ENCODE measurements at places on chromosomes 5 and 9.

GRCh38 chr5:54867310-54867944 lies 118.0 kb downstream of the ESM1 start:
- DNase-seq = no peak

DNA sequence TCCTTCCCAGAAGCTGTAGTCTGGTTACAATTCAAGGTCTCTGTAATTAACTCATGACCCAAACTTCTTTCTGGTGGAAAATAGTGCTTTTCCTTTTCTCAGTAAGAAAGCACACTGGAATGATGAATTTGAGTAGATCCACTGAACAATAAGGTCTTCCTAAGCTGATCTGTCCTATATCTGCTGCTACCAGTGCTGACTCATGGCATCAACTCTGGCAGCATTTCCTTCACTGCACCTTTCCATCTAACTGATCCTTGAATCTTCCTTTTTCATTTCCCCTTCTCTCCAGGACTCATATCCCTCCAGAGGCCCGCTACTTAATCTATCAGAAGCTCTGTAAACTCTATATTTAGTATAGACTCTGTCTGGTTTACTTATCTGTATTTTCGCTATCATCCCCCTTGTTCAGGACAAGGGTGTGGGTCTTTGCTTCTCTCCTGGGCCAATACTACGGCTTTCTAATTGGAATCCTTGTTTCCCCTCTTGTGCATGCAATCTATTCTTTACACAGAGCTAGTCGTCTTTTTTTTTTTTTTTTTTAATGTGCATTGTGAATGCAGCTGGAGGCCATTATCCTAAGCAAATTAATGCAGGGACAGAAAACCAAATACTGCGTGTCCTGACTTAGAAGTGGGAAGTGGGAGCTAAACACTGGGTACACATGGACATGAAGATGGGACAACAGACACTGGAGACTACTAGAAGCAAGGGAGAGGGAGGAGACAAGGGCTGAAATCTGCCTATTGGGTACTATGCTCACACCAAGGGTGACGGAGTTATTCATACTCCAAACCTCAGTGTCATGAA lies 192.2 kb upstream of the RPS23 start:
- DNase-seq = no peak

GRCh38 chr9:114291064-114291474 lies 31.8 kb upstream of the ORM1 start:
- no peak for DNase-seq

- no peak for DNase-seq
These were observed 57.4 kb upstream of the SPRY4 start for GRCh38 chr5:142382186-142382585.

DNA sequence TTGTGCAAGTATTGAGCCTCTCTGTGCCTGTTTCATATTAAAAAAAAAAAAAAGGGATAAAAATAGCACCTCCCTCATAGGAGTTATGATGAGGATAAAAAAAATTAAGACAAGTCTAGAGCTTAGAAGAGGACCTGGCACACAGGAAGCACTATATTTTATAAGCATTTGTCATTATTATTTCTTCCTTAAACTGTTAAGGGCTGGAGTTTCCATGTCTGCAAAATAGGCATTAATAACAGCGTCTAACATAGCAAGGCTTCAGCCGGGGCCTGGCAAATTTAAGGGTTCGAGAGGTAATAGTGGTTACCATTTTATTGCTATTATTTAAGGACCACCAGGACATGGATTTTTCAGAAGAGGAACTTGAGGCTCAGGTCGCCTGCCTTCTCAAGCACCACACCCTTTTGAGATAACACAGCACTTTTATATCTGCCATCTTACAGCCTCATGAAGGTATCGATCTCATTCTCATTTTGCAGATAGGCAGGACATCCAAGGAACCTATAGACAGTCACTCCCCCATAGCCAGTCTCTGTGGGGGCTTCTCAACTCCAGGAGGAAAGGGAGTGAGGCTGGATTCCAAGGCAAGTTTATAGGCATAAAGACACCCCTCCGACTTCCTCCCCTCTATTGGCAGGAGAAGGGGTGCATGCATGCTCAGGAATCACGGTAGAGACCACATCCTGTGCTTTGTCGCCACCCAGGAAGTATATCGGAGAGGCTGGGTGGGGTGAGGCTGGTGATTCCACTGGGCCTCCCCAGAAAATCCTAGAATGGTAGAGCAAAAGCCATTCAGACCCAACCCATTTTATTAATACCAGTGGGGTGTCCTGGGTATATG lies 2.4 kb downstream of the ANXA6 start:
- no peak for DNase-seq

DNA sequence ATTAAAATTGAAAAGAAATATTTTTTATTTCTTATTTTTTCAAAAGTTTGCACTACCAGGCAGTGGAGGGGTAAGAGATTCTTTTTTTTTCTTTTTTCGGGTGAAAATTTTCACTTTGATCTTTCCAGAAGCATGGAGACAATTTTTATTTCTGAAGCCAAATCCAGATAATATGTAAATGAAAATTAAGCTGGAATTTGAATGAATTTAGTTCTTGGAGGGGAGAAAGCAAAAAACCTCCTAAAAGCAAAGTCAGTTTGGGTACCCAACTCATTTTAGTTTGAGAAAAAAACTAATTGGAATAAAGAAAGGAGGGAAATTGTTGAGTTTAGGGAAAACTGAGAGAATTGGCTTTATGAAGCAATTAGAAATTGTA lies 872 bp downstream of the ZNF618 start:
- no peak for DNase-seq

DNA sequence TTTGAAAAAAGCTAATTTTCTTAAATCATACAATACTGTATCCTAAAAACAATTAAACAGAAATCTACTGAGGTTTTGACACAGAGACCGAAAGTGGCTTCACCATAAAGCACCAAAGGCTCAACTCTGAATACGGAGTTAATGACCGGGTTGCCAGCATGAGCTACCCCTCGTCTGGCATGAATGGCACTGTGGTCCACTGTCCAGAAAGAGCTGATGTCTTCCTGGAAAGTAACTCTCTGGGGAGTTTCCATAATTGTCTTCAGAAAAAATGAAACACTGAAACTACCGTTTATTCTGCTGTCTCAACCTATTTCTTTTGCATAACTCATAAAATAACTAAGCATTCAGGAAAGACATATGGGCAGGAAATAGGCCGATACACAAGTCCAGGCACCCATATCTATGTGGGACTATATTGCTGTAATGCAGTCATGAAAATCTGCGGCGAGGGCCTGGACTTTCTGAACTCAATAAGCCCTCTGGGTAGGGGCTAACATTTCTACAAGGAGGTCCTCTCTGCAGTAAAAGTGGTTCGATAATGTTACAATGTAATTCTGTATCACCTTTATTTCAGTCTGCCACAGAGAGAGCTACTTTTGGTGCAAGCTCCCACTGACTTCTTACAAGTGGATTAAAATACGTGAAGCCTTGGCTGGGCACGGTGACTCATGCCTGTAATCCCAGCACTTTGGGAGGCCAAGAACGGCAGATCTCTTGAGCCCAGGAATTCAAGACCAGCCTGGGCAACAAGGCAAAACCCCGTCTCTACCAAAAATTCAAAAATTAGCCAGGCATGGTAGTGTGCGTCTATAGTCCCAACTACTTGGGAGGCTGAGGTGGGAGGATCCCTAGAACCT lies 52.4 kb downstream of the ANKH start:
- no peak for DNase-seq

- no peak for DNase-seq
These were observed 33.0 kb upstream of the CHD1 start for GRCh38 chr5:98961665-98962344.

DNA sequence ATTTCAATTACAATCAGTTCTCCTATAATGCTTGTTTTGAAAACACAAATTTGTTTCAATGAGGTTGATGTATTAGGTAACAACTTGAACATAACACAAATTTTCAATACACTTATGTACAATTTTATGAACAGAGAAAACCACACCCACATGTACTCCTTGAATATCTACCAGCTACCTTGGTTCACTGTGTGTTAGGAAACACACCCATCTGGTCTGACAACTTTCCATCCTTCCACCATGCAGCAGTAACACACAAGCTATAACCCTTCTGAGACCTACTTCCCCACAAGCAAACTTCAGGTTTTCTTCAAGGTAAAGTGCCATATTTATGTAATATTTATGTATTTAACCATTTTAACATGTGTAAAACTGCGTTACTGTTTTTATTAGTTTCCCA lies 36.4 kb upstream of the UBQLN1 start:
- no peak for DNase-seq

GRCh38 chr9:120360046-120360445 lies 219.9 kb downstream of the CDK5RAP2 start:
- no peak for DNase-seq

DNA sequence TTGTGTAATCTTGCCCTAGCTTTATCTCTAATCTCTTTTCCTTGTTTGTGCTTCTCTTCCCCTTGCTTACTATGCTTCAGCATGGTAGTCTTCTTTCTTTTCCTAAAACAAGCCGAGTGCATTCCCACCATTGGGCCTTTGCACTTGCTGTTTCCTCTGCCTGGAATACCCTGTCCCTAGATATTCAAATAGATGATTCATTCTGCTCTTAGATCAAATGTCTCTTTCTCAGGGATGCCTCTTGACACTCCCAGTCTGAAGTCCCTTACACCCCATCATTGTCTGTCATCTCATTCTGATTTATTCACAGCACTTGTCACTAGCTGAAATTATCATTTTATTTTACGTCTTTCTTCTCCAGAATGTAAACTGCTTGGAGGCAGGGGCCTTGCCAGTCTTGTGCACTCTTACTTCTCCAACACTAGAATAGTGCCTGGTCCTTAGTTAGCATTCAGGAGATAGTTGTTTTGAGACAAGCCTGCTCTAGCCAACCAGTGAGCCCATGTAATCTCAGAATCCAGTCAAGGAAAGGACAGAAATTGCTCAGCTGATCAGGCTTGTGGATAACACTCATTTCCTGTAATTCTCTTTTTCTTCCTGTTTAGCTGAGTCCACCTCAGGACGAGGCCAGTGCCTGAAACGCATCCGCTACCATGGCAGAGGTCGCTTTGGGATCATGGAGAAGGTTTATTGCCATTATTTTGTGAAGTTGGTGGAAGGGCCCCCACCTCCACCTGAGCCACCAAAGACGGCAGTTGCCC lies 25.4 kb downstream of the MRPL22 start:
- no peak for DNase-seq

GRCh38 chr5:29113516-29113915 lies 2075.1 kb upstream of the CDH9 start:
- DNase-seq = no peak

- DNase-seq = no peak
These were observed 31.7 kb downstream of the BASP1 start for GRCh38 chr5:17249029-17249634.

DNA sequence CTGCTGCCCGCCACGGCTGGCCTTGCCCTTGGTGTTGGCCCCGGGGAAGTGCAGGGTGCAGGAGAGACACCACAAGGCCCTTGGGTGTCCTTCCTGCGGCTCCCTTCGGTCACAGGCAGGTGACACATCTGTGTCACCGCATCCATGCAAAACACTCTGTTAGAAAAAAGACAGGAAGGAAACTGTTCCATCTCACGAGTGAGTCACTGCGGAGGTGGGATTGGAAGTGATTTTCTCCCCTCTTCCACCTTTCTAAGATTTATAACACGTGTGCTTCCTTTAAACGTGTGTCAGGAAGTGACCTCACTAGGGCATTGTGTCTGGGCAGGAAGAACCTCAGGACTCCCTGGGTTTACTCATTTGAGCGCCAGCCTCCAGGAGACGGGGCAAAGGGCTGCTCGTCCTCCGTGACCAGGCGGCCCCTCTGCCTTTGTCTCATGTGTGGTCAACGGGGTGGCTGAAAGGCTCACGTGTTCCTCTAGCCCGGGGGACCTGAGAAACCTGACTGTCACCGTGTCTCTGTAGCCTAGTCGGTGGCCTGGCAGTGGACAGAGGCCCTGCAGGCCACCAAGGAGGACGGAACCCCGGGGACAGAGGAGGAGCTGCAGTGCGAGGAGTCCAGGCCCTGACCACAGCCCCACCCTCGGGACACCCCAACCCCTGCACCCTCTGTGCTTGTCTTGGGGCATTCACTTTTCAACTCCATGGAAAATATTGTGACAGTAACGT lies 4.9 kb upstream of the LCN1 start:
- no peak for DNase-seq

GRCh38 chr9:128903871-128904620 lies 16.7 kb upstream of the PHYHD1 start:
- no peak for DNase-seq

- no peak for DNase-seq
These were observed 7.1 kb upstream of the DOCK2 start for GRCh38 chr5:169629847-169630548.

DNA sequence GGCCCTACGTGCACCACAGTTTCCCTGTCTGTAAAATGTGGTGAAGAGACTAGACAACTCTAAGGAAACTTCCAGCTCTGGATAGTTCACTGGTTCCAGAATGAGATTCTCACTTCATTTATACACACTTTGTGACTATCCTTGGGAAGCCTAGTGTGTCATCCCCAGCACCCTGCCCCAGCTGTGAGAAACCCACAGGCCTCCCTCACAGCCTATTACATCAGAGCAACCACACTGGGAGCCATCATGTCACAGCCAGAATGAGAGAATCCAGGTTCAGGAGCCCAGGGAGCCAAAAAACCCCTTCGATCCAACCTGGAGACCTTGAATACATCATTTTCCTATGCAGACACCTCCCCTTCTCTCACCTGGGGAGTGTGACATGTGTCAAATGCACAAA lies 21.0 kb upstream of the HAND1 start:
- DNase-seq = no peak

DNA sequence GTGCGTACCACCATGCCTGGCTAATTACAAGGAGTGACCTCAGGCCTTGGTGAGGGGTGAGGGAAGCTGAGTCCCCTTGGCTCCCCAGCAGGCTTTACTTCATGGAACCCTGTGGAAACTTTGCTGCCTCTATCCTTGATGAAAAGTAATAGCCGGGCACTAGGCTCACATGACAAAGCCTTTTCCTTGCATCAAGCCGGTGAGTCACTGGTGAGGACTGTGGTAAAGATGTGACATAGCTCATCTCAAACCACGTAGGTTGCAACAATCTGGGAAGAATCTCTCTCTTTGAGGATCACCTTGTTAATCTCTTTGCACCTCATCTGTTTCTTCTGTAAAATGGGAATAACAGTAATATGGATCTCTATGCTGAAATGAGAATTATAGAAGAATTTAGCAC lies 116.3 kb upstream of the SLC25A48 start:
- DNase-seq = no peak

DNA sequence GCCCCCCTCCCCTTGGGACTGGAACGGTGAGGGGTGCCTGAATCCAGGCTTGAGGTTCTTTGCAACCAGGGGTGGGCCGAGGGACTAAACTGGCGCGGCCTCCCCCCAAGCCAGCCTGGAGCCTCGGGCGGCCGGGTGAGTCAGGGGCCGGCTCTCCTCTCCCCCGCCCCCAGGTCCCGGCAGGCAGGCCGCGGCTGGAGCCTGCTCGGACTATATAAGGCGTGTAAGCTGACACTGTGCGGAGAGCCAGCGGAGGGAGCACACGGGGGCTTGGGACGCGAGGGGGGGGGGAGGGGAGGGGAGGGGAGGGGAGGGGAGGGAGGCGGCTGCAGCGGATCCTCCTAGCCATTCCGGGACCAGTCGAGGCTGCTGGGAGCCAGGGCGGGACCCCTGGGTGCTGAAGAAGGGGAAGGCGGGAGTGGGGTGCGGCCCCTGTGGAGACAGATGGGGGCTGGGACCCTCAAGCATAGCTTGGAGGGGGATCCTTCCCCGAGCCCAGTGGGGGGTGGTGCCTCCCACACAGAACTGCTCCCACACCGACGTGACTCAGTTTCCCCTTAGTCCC lies 595 bp downstream of the PDLIM7 start:
- DNase-seq = peak; percentile 64
